AG04450 (cell line): ENCODE measurements at places on chromosomes 11 and 22.

DNA sequence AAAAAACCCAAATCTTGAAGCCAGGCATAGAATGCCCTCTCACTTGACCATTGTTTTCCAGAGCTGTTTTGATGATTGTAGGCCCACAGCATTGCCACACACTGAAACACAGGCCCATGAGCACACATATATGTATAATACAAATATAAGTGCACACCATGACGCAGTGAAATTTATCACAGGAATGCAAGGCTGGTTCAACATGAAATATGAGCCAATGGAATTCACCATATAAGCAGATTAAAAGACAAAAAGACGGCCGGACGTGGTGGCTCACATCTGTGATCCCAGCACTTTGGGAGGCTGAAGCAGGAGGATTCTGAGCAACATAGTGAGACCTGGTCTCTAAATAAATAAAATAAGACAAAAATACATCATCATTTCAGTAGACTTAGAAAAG lies 9.4 kb upstream of the RNH1 start:
- DNase-seq, result no peak

- DNase-seq, result no peak
Observed at GRCh38 chr11:72951888-72952287, 137.7 kb downstream of the ATG16L2 start.

DNA sequence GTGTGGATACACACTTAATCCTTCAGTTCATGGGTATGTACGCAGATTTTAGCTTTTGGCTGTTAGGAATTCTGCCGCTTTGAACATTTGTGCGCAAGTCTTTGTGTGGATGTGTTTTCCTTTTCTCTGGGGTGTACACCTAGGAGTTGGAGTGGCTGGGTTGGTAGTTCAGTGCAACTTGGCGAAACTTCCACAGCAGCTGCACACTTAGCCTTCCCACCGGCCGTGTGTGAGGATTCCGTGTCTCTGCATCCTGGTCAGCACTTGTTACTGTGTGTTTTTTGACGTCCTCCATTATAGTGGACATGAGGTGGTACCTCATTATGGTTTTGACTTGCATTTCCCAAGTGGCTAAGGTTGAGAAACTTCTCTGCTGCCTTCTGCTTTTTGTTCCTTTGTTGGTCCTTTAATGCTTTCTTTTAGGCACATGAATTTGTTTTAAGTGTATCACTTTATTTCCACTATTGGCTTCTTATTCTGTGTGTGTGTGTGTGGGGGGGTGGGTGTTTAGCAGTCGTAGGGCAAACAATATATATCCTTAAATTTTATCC lies 72.1 kb upstream of the SLC25A18 start:
- no peak for DNase-seq

DNA sequence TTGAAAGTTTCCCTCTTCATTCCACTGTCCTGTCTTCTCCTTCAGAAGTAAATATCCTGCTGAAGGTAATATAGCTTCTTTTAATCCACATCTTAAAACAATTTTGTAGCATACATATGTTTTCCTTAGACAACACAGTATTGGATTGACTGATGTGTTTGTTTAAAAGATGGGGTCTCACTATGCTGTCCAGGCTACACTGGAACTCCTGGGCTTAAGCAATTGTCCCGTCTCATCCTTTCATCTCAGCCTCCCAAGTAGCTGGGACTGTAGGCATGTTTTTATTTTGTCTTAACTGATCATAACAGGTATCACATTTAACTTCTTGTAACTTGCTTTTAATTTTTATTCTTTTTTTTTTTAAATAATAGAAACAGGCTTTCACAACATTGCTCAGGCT lies 55.9 kb downstream of the MRTFA start:
- no peak for DNase-seq

DNA sequence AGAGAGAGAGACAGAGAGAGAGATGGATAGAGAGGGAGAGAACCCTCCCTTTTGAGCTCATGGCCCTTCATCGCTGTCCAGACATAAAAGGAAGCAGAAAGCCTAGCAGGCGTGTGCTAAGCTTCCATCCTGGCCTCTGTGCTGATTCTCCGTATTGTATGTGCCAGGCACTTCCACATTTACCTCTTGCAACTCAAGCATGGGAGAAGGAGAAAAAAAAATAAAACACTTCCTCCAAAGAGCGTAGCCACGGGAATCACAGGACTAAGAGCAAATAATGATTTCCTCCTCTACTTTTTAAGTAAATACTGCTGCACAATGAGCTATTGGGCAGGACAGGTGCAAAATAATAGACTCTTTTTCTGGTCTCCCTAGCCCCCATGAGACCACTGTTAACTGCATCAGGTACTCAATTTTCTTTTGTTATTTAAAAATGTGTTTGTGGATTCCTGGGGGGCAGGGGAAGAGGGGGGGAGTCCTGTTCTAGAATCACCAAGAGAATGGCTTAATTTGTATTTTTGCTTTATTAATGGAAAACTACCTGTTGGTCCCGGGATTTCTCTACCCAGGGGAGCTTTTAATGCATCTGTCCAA lies 154.3 kb downstream of the NXPE2 start:
- no peak for DNase-seq

GRCh38 chr22:36301851-36302250 lies 48.9 kb downstream of the APOL1 start:
- DNase-seq, result peak; percentile 86

GRCh38 chr11:6703247-6704063 lies 20.3 kb upstream of the MRPL17 start:
- DNase-seq, result no peak

- no peak for DNase-seq
Observed at GRCh38 chr11:7775689-7776088, 21.1 kb downstream of the OR5P2 start.

DNA sequence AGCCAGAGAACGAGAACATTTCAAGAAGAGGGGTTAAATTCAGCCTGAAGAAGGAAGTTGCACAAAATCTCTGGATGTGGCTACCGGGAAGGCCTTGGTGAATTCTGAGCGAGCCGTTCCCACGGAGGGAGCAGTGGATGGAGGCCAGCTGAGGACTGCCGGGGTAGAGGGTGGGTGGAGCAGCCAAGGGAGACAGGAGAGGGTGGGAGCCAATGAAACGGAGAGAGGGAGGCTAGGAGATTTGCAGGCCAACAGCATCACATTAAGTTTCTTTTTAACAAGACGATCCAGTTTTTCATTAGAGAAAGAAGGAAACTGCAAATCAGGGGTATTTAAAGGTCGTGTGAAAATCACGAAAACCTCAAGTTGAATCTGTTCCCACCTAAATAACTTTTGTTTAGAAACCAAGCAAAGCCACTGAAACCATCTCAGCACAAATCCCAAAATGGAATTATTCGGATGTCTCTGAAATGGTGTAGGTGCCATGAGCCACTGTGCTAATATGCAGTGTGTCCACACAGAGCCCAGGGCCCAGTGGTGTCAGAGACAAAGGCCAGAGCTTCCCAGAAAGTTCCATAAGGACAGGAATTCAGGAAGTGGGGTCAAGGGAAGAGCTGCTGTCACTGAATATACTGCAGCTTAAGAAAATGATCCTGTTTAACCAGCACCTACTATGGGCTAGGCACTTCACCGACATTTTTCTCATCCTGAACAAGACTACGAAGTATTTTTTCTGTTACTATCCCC lies 59.7 kb upstream of the SLC35C1 start:
- DNase-seq, result no peak

GRCh38 chr22:38655519-38656255 lies 505 bp downstream of the FAM227A start:
- DNase-seq, result no peak

DNA sequence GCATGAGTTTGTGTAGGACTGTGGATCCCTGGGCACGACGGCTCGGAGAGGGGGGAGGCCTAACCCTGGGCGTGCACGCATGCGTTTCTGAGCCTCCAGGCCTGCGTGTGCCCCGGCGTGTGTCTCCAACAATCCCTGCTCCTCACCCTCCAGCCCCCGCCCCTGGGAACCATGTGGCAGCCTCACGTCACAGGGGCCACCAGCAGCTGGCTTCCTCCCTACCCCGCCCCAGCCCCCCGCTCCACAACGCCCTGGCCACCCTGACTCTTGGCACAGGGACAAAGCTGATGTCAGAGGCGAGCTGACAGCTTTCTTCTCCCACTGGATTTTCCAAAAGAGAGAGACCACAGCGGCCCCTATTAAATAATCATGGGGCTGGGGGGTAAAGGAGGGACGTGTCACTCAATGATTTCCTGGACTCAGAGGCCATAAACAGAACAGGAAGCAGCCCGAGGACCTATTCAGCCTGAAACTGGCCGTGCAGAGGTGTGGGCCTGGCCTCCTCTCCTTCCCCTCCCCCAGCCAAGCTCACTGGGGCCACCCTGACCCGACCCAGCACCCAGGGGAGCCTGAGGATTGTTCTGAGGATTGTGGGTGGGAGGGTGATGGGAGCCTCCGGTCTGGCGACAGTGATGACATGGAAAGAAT lies 6.8 kb upstream of the LIF start:
- DNase-seq, result no peak
